ENCODE measurements at places on chromosomes 2 and 18.

DNA sequence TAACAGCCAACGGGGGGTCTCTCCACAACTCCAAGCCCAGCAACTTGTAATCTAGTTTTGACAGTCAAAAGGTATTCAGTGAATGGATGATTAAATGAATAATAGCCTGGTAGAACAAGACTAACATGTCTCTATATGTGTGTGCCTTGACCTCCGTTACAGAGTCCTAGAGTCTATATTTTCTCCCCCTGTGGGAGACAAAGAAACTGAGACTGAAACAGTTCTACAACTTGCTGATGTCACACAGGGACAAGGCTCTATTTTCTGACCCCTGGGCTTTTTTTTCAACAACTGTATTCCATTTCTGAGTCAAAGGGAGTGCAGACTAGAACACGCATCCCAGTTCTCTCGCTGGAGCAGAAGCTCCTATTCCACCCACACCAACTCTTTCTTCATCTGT, 223.6 kb upstream of the AGAP1 start:
- no peak for DNase-seq

- DNase-seq: no peak
Observed at GRCh38 chr18:27188309-27188708, 3.2 kb upstream of the CHST9 start.

- no peak for DNase-seq
Observed at GRCh38 chr2:20049637-20050036, 1.8 kb downstream of the LAPTM4A start.

- DNase-seq: no peak
Observed at GRCh38 chr18:74040459-74041332, 106.9 kb downstream of the FBXO15 start.

- no peak for DNase-seq
Observed at GRCh38 chr2:8575038-8575833, 106.6 kb upstream of the ID2 start.

DNA sequence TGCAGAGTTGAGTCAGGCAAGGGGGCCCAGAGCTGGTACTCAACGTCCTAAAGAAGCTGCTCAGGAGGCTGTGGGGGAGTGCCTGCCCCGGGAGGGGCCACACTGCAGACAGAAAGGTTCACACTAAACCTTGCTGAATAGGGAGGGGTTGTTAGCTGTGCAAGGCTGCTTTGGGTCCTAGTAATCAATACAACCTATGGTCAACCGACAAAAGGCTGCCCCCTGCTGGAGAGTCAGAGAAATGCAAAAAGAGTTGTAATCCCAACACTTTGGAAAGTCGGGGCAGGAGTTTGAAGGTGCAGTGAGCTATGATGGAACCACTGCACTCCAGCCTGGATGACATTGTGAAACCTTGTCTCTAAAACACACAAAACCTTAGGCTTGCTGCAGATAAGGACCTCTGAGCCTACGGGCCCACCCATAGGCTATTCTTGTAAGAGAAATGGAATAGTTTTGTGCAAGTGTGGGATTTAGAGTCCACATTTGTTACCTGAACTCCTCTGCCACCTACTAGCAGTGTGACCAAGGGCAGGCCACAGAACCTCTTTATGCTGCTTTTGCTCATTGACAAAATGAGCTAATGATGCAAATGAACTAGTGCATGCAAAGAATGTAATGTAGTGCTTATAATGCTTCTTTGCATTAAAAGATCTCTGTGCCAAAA, 81.5 kb downstream of the PRPF40A start:
- no peak for DNase-seq

- no peak for DNase-seq
Observed at GRCh38 chr18:9696112-9696511, 12.0 kb upstream of the RAB31 start.

DNA sequence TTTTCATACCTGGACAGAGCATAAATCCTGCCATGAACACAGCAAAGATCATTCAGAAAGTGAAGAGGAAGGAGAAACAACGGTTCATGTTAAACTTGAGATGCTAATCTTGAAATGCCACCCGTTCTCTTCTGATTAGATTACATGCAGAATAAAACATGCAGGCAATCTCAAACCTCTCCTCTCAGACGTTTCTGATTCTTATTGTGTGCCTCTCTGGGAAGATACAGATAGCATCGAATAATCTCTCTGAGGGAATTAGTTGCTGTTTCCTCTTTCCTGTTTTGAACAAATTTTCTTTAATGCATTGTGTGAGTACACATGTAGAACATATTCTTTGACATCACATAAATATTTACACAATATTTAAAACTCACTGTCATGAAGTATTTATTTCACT, 313.4 kb downstream of the PRKCE start:
- DNase-seq: no peak

GRCh38 chr2:209872675-209873074, 101.0 kb downstream of the UNC80 start:
- DNase-seq: no peak

DNA sequence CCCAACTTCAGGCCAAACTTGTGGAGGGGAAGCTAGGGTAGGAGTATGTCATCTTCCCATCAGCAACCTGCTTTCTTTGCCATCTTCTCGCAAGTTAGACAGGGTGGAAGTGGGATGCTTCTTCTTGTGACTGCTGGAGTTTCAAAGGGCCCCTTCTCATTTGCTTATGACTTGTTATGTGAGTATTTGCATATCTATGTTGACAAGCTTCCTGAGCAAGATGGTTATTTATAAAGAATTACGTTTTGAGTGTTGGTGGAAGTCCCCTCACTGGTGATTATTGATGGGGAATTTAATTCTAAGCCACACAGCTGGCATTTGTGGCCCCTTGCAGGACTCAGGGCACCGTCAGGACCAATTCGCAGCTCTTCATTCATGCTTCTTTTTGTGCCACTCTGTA, 791.0 kb downstream of the LRRTM4 start:
- DNase-seq: no peak

All from fibroblast of skin of left quadriceps (primary cell).